Tibial artery (tissue), 4 donors: ENCODE measurements at places on chromosomes 5 and 9.

GRCh38 chr9:14923701-14924100 is 13.5 kb upstream of the FREM1 start:
- no peak for DNase-seq

GRCh38 chr9:127791085-127791484 is 5.3 kb downstream of the CDK9 start:
- DNase-seq = no peak

DNA sequence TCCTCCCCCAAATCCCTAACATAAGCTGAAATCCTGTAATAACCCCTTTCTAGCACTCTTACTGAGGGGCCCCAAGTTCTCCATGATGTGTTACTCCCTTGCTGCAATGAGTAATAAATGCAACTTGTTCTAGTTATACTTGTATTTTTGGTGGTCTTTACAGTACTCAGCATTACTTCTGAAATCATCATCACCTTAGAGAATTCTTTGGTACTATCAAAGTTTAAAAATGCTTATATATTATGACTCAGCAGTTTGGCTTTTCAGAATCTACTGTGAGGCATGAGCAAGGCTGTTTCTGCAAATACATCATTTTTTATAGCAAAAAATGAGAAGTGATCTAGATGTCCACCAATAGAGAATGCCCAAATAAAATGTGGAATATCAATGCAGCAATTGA is 20.7 kb upstream of the ROPN1L start:
- no peak for DNase-seq

DNA sequence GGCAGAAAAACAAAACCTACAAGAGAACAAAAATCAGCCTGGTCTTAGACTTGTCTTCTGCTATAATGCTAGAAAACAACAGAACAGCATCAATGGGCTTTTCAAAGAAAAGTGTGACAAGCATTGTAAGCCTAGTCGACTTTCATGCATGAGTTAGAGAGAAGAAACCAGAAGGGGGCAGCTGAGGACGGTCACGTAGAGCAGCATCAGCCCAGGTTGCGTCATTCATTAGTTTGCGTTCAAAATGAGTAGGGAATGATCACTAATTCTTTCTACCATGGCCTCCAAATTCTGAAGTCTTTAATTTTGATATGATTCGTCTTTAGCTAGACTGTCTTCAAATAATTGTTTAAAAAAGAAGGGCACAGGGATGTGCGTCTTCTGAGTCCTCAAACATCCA is 4.7 kb upstream of the ISCA1 start:
- no peak for DNase-seq

DNA sequence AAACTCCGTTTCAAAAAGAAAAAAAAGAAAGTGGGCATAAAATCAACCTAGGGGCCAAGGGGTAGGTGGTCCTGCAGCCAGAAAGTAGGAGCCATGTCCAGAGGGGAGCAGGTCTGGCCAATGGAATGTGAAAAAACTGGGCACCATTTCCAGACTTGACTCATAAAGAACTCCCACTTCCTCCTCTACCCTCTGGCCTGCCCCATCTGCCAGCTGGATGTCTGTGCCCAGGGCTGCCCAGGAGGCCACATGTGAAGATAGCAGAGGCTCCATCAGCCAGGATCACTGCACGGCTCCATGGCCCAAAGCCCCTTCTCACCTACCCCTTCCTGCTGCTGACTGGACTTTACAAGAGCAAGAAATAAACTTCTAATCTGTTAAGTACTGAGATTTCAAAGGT is 42.1 kb upstream of the EEIG1 start:
- DNase-seq = no peak

GRCh38 chr9:85292261-85292660 is 449.5 kb downstream of the AGTPBP1 start:
- DNase-seq = no peak

DNA sequence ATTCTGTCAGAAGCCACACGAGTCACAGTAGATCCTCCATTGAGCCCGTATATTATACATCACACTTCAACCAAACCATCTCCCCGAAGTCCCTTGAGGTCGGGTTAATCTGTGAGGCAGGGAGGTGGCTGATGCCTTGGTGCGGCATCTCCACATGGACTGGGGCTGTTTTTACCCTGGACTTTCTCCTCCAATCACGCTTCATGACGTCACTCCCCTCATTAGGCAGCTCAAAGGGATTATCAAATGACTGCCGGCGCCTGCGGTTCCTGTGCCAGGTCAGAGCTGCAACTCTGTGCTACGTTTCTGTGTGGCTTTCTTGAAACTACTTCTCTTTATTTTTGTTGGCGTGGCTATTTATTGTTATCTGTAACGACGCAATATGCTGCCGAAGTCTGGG is 53.7 kb downstream of the TMOD1 start:
- DNase-seq = peak; percentile 90

DNA sequence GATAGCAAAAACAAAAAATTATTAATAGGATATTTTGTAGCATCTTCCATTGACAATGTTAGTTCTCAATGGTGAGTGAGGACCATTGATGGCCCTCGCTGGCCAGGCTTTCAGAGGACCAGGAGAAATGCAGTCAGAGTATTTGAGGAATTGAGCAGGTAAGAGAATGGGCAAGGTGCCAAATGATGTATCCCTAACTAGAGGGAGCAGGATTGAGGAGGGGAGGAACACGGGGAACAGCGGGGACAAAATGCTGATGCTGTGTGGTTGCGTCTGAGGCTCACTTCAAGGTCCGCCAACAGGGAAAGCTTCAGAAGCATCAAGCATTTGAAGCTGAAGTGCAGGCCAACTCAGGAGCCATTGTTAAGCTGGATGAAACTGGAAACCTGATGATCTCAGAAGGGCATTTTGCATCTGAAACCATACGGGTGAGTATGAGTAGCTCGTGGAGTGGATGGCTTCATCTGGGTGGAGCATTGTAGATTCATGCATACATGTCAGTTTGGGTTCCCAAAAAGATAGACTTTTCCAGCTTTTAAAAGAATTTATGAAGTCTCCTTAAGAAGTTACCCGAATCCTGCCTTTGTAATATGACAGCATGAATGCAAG is 16.2 kb downstream of the SPTAN1 start:
- DNase-seq = no peak

GRCh38 chr5:59099270-59099994 is 516.6 kb downstream of the RAB3C start:
- no peak for DNase-seq

- DNase-seq = no peak
Measured at GRCh38 chr5:155222393-155222792, 208.8 kb downstream of the KIF4B start.

- DNase-seq = no peak
Measured at GRCh38 chr5:107365320-107366109, 305.2 kb downstream of the EFNA5 start.

- DNase-seq = no peak
Measured at GRCh38 chr9:121399883-121400607, 30.0 kb upstream of the STOM start.

DNA sequence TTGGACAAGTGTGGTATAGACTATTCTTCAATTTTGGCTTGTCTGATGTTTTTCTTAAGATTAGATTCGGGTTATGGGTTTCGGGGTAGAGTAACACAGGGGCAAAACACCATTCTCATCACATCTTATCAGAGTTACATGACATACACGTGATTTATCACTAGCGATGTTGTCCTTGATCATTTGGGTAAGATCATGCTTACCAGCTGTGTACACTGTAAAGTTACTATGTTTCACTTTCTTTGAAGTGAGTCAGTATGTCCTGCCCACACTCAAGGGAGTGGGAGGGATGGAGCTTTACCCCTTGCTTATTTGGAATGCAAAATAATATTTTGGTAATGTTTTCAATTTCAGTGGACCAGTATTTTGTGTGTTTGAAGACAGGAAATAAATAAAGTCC is 101.8 kb upstream of the TAF11L2 start:
- DNase-seq = no peak

- DNase-seq = no peak
Measured at GRCh38 chr9:133155156-133155555, 8.6 kb downstream of the GBGT1 start.

DNA sequence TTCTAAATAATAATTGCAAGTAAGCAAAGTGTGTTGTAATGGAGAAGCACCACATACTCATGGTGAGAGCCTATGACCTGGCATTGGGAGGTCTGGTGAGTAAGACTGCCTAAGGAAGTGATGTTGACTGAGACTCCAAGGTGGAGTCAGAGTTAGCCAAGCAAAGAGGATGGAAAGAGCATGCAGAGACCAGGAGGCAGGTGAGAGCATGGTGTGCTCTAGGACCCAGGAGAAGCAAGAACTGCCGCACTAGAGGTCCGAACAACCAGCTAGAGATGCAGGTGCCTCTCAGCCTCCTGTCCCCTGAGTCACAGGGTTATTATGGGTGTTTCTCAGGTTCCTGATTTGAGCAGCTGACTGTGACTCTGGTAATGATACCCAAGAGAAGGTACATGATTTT is 27.3 kb downstream of the ANP32B start:
- DNase-seq = no peak

DNA sequence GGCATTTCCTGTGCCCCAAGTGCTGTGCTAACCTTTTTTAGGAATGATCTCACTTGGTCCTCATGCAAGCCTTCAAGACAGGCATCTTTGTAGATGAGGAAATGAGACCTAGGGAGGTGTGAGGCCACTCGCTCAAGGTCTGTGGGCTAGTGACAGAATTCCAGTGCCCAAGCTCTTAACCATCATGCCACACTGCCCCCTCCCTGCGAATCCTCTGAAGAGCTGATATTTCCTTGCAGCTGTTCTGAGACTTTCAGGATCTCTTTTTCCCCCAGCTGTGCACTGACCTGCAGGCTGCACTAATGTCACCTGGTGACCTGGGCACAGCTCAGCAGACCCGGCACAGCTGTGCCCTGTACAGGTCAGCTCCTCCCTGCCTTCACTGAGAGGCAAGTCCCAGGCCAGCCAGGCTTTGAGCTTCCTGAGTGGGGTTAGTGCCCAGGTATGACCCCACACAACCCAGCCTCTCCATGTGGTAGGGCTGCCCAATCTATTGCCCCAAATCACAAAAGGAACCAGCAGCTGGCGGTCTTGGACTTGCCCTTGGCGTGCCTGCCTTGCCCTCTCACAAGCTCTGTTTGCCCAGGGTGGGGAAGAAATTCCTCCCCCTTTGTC is 32.7 kb downstream of the MORN5 start:
- DNase-seq = no peak
